ENCODE measurements at places on chromosomes 2 and 18.

GRCh38 chr2:30417253-30417652 lies 29.8 kb upstream of the LCLAT1 start:
- DNase-seq = no peak

DNA sequence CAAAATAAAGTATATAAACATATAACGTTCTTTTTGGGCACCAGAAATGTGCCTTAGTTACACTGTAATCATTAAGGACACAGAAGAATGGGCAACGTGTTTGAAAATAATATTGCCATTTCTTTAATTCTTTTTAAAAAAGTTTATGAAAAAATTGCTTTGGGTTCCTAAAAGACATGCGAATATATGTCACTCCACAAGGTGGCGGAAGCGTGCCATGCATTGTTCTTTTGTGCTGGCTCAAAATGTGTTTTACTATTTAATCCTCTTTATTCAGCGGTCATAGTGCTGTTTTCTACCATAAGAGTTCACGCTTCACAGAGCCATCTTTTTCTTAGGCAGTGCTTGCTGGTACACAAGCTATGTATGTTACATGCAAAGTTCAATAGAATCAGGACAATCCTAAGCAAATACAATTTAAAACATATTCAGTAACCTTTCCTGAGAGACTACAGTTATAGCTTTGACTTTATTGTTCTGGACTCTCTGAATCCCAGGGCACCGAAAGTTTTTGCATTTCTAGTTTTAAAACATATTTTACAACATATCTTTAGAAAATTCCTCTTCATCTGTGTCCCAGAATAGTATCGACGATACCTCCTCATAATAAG lies 147.8 kb upstream of the ERBB4 start:
- DNase-seq = peak; percentile 12

- no peak for DNase-seq
These were observed 139.6 kb upstream of the NETO1 start for GRCh38 chr18:73007195-73007914.

GRCh38 chr2:39991298-39991697 lies 212.2 kb upstream of the THUMPD2 start:
- DNase-seq = no peak

GRCh38 chr18:12880541-12880910 lies 3.5 kb downstream of the PTPN2 start:
- DNase-seq = no peak

DNA sequence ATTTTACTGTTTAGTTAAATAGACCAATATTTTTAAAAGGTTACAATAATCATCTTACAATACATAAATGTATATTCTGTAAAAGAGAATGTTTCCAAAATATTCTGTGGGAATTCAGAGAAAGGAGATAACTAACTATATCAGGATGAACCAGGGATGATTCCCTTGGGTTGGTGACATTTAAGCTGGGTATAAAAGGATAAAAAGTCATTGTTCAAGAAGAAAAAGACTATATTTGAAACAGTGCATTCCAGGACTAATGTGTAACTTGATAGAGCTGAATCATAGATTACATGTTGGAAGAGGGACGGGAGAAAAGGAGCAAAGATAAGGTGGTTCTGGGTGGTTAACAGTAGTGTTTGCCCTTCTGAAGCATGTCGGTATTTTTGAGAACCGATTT lies 10.1 kb downstream of the RASGRP3 start:
- no peak for DNase-seq

GRCh38 chr2:223880796-223881195 lies 43.4 kb upstream of the AP1S3 start:
- no peak for DNase-seq

GRCh38 chr2:86416146-86416545 lies 25.0 kb upstream of the KDM3A start:
- DNase-seq = no peak

DNA sequence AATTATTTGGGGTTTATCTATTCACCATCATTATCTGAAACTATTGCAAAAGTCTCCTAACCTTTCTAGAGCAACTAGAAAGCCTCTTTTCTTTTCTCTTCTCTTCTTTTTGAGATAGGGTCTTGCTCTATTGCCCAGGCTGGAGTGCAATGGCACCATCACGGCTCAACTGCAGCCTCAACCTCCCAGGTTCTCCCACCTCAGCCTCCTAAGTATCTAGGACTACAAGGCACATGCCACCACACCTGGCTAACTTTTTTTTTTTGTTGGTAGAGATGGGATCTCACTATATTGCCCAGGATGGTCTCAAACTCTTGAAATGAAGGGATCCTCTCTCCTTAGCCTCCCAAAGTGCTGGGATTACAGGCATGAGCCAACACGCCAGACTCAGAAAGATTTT lies 24.5 kb upstream of the XPO1 start:
- no peak for DNase-seq

DNA sequence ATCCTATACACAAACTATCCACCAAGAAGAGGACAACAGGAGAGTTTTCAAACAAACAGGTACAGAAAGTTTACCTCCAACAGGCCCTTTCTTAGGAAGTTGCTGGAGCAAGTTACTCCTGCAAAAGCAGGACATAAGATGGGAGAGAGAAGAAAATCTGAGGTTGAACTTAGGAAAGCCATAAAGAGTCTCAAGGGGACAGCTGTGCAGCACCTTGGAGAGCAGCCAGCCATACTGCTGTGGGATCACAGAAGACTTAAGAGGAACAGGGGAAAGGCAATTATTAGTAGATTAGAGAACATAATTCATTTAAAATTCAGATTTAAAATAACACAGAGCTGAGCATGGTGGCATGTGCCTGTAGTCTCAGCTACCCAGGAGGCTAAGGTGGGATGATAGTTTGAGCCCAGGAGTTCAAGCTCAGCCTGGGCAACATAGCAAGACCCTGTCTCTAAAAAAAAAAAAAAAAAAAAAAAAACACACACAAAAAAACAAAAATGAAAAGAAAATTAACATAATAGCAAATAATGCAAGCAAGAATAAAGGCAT lies 148.1 kb upstream of the SIX3 start:
- DNase-seq = no peak

- no peak for DNase-seq
These were observed 28.5 kb upstream of the TNS1 start for GRCh38 chr2:218031261-218031660.

- DNase-seq = no peak
These were observed 734.8 kb upstream of the REG3G start for GRCh38 chr2:78290581-78291214.

- peak; percentile 59 for DNase-seq
These were observed 1.5 kb upstream of the IRS1 start for GRCh38 chr2:226800941-226801784.

Measured in NCI-H1105 (cell line).